ENCODE measurements at places on chromosomes 6 and 20.
A peak's percentile ranks its signal among the peaks of the same experiment; 100 is the strongest.

DNA sequence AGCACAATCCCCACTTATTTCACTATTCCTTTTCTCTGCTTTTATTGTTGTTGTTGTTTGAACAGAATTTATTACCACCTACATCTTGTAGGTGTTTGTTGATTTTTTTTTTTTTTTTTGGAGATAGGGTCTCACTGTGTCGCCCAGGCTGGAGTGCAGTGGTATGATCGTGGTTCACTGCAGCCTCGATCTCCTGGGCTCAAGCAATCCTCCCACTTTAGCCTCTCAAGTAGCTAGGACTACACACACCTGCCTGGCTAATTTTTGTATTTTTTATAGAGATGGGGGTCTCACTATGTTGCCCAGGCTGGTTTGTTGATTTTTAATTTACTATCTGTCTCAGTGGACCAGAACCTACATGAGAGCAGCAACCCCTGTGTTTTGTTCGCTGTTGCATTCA, 3.6 kb downstream of the ZSCAN12 start:
- peaks cover 44% of the 10 kb centered on the region for H3K4me1 ChIP-seq
- H3K36me3 ChIP-seq, result peaks cover 65% of the 10 kb centered on the region
- DNase-seq, result no peak
- no peak overlapping the region for H3K4me3 ChIP-seq
- H3K27ac ChIP-seq, result no peak overlapping the region

- no peak for DNase-seq
- H3K4me1 ChIP-seq, result no peaks in the 10 kb centered on the region
- no peak overlapping the region for H3K4me3 ChIP-seq
- no peaks in the 10 kb centered on the region for H3K36me3 ChIP-seq
- H3K27me3 ChIP-seq, result no peaks in the 10 kb centered on the region
- H3K27ac ChIP-seq, result no peak overlapping the region
These were observed 16.5 kb upstream of the TINAG start for GRCh38 chr6:54291738-54292137.

DNA sequence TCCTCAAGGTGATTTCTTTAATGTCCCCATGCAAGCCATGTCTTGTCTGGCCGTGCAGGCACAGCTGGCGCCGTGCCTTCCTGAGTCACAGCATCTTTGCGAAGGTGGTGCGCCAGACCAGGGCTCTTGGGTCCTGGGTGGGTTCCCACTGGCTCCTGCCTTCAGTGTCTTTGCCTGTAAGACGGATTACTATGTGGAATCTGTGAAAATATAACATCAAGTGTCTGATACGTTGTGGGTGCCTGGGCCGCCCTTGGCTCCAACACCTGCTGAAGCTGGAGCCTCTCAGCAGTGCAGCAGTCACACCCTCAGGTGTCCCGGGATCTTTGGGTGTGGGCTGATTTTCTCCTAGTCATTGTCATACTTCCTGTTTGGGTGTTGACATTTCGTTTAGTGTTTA, 3.2 kb downstream of the OSBPL2 start:
- no peaks in the 10 kb centered on the region for H3K36me3 ChIP-seq
- DNase-seq, result peak; percentile 73
- no peaks in the 10 kb centered on the region for H3K27me3 ChIP-seq
- H3K27ac ChIP-seq, result peak overlapping the region; percentile 63
- H3K4me1 ChIP-seq, result peaks cover 27% of the 10 kb centered on the region
- no peak overlapping the region for H3K4me3 ChIP-seq

DNA sequence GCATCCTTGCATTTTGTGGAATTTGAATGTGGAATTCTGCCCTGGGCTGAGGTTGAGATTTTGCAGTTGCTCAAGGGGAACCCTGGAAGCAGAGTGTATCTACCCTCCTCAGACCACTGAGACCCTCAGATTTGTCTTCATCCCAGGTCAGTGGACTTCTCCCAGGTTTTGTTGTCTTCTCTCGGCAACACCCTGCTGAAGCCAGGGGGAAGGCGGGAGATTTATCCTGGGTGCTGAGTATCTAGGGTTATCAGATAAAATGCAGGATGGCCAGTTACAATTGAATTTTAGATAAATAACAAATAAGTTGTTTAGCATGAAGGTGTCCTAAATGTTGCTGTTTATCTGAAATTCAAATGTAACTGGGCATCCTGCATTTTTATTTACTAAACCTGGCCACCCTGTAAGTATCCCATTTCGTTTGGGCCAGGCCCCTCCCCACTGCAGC, 43.0 kb downstream of the FGD2 start:
- peaks cover 21% of the 10 kb centered on the region for H3K4me1 ChIP-seq
- no peaks in the 10 kb centered on the region for H3K27me3 ChIP-seq
- H3K36me3 ChIP-seq, result no peaks in the 10 kb centered on the region
- no peak overlapping the region for H3K27ac ChIP-seq
- DNase-seq, result no peak
- no peak overlapping the region for H3K4me3 ChIP-seq

DNA sequence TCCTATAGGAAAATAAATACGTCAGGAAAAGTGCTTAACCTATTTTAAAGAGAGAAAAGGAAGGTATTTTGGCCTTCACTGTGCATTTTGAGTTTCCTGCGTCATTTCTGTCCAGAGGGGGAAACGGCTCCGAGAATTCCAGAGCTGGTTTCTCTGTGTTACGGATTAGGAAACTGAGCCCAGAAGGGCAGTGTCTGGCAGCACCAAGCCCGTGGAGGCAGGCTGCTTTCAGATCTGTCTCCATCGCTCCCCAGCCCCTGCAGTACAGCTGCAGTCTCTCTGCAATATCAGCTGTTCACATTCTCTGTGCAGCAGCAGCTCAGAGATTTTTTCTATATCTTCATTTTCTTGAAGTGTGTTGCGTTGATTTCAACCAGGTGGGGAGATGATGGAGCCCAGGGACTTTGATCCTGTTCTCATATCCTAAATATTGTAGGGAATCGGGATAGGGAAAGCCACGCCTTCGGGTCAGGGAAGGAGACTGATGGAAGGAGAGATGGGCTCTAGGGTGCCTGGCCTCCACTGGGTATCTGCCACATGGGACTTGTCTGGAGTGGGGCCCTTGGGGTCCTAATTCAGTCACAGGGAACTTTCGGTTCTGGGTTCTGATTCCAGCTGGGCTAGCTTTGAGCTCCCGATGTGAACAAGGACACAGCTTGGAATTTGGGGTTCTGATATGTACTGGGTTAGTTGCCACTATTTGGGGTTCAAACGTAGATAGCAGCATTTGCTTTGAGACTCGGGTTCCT, 2.8 kb downstream of the ANKRD60 start:
- H3K27ac ChIP-seq, result no peak overlapping the region
- H3K27me3 ChIP-seq, result peaks cover 90% of the 10 kb centered on the region
- H3K4me3 ChIP-seq, result no peak overlapping the region
- DNase-seq, result no peak
- no peaks in the 10 kb centered on the region for H3K4me1 ChIP-seq

DNA sequence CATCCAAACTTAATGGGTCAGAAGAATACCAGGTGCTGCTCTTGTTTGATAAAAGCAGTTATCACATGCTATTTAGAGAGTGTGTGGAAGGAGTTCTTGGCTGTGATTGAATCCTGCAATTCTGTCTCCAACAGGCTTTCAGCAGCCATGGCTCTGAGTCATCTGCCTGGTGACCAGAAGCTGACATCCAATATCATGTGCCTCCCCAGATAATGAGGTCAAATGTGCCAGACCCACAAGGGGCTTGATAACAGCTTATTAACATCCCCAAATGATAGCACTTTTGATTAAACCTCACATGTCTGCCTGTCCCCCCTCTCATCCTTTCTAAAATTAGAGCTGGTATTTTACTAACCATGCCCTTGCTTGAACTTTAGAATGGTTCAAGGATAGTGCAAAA, 175.7 kb upstream of the PLN start:
- H3K36me3 ChIP-seq, result no peaks in the 10 kb centered on the region
- H3K27ac ChIP-seq, result no peak overlapping the region
- H3K27me3 ChIP-seq, result no peaks in the 10 kb centered on the region
- DNase-seq, result no peak
- H3K4me1 ChIP-seq, result no peaks in the 10 kb centered on the region
- H3K4me3 ChIP-seq, result no peak overlapping the region

DNA sequence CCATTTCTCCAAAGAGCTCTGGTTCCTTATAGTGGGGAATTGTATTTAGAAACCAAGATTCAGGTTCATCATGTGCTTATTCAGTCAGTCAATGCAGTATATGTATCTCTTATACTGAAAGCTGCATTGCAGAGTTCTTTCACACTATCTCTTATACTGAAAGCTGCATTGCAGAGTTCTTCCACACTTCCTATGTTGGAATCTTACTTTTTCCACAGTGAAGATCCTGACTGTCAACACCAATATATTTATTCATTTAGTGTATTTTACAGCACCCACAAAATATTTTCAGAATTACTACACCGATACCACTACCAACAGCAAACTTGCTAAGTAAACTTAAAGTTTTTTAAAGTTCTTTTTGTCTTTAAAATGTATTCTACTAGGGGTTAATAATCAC, 349.3 kb upstream of the MMS22L start:
- H3K27ac ChIP-seq, result no peak overlapping the region
- no peak overlapping the region for H3K4me3 ChIP-seq
- H3K36me3 ChIP-seq, result no peaks in the 10 kb centered on the region
- H3K4me1 ChIP-seq, result no peaks in the 10 kb centered on the region
- H3K27me3 ChIP-seq, result no peaks in the 10 kb centered on the region

DNA sequence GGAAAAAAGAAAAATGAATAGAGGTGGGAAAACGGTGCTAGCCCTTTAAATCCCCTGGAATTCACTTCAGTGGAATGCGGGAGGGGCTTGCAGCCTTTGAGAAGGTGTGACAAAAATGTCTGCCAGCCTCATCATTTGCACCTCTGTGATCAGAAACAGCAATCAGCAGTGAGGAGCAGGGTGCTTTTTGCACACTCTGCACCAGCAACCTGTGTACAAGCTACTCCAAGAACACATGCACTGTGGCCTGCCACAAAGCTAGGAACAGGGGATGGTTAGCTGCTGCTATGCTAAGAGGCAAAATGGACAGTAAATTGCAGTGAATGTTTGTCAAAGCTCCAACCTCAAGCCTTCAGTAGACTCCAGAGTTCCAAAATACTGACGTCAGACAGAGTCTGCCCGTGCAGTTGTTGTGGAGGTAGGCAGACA, 29.7 kb downstream of the GINS1 start:
- H3K27ac ChIP-seq, result no peak overlapping the region
- DNase-seq, result no peak
- H3K4me3 ChIP-seq, result no peak overlapping the region
- no peaks in the 10 kb centered on the region for H3K4me1 ChIP-seq
- no peaks in the 10 kb centered on the region for H3K27me3 ChIP-seq

GRCh38 chr6:29965563-29965872, 23.2 kb downstream of the HLA-A start:
- no peaks in the 10 kb centered on the region for H3K27me3 ChIP-seq
- peak overlapping the region; percentile 25 for H3K4me3 ChIP-seq
- peak overlapping the region; percentile 92 for H3K27ac ChIP-seq
- H3K36me3 ChIP-seq, result no peaks in the 10 kb centered on the region
- no peak for DNase-seq

DNA sequence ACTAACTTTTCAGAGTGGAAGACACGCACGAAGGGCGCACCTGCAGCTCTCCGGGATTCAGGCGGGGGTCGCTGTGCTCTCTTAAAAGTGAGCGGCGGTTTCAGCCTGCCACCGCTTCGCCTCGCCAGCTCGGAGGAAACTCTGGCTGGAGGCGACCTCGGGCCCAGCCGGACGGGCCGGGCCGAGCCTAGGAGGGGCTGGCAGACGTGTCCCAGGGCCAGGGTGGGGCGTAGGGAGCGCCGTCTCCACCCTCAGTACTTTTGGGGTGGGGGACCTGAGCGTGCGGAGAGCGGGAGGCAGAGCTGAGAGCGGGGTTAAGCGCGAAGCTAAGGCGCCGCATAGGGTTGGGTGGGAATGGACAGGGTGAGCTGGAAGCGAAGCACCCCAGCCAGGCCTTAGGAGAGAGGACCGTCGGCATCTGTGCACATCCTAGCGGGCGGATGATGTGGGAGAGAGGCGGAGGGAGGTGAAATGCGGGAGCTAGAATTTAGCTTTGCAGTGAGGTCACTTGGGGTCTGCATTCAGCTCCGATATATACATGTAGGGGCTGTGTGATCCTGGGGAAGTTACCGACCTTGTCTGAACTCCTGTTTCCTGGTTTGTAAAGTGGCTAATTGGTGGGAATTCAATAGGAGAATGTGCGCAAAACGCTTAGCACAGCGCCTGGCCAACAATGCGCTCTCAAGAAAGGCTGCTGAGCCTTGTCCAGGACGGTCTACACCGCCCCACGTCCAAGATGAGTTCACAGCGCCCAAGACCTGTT, 6.5 kb upstream of the TFAP2A start:
- H3K4me1 ChIP-seq, result peaks cover 11% of the 10 kb centered on the region
- no peak overlapping the region for H3K4me3 ChIP-seq
- DNase-seq, result no peak
- peaks cover 100% of the 10 kb centered on the region for H3K27me3 ChIP-seq

- no peaks in the 10 kb centered on the region for H3K36me3 ChIP-seq
- H3K4me1 ChIP-seq, result peaks cover 25% of the 10 kb centered on the region
- no peak overlapping the region for H3K27ac ChIP-seq
- H3K4me3 ChIP-seq, result no peak overlapping the region
- H3K27me3 ChIP-seq, result no peaks in the 10 kb centered on the region
- DNase-seq, result peak; percentile 53
These were observed 17.4 kb downstream of the HECA start for GRCh38 chr6:139152088-139152891.

GRCh38 chr6:170175644-170176135, 115.2 kb downstream of the DLL1 start:
- H3K36me3 ChIP-seq, result no peaks in the 10 kb centered on the region
- H3K27ac ChIP-seq, result no peak overlapping the region
- H3K4me3 ChIP-seq, result no peak overlapping the region
- peak; percentile 3 for DNase-seq
- no peaks in the 10 kb centered on the region for H3K27me3 ChIP-seq

GRCh38 chr6:142570221-142570671, 268.4 kb downstream of the ADGRG6 start:
- H3K4me3 ChIP-seq, result no peak overlapping the region
- H3K36me3 ChIP-seq, result no peaks in the 10 kb centered on the region
- H3K27ac ChIP-seq, result no peak overlapping the region
- H3K27me3 ChIP-seq, result no peaks in the 10 kb centered on the region
- no peaks in the 10 kb centered on the region for H3K4me1 ChIP-seq

- no peaks in the 10 kb centered on the region for H3K36me3 ChIP-seq
- no peak overlapping the region for H3K4me3 ChIP-seq
- DNase-seq, result no peak
- no peaks in the 10 kb centered on the region for H3K27me3 ChIP-seq
- H3K4me1 ChIP-seq, result peaks cover 12% of the 10 kb centered on the region
These were observed 98.4 kb upstream of the DUSP22 start for GRCh38 chr6:193773-194310.

DNA sequence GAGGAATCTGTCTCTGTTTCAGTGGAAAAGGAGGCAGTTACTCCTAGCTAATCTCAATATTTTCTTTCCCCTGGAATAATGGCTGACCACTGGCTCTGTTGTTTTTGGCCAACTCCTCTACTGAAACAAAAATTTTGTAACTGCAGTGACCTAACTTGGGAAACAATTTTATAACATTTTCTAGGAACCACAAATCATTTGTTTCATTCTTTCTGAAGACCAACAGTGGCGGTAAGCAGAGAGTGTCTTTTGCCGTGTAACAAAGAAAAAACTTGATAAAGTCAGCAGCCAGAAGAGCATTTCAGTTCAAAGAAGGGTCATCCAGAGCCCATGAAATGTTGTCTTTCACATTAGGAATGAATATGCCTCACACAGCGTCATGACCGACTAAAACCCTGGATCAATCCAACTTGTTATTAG, 11.8 kb upstream of the BFSP1 start:
- H3K27me3 ChIP-seq, result no peaks in the 10 kb centered on the region
- no peaks in the 10 kb centered on the region for H3K36me3 ChIP-seq
- peak overlapping the region; percentile 75 for H3K27ac ChIP-seq

Measured in stomach (tissue), 19 donors.